ENCODE measurements at places on chromosomes 7 and 10.

GRCh38 chr10:75475460-75476182, 44.2 kb downstream of the LRMDA start:
- DNase-seq = no peak

DNA sequence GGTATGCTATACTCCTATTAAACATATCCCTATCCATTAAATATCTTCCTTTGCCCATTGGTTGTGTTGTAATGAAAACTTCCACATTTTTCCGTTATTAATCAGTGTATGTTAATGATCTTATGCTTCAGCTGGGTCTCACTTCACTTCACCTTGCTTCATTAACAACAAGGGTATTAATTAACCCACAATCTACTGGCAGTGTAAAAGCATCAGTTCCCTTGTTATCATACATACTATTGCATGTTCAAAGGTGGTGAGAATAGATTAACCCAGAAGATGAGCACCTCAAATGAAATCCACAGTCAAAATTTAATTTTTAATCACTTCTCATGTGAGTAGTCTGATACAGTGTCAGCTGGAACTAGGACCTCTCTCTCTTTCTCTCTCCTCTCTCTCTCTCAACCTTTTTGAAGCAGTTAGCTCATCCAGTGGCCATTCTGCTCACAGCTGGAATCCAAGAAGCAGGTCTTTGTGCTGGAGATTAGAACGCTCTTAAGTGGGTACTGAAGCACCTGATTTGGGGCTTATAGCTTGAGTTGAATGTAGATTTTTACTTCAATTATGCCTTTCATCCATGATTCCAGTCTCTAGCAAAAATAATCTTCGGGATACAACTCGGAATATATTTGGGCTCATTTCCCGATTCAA, 172.3 kb downstream of the RAPGEF5 start:
- no peak for DNase-seq

DNA sequence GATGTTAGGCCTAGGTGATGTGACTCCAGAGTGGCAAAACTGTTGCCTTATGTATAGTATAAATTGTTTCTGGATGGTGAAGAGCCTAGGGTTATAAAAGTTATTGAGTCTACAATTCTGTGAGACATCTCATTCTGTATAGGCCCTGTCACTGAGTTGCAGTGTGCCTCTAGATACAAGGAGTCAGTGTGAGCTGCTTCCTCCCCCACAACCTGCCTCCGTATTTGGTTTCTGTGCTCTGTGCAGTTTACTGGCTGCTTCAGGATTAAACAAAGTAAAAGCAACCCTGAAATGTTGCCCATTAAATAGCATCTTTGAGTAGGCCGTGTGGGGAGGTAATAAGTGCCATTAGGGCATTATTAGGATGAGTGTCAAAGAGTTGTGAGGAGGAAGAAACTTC, 1.9 kb upstream of the IFRD1 start:
- DNase-seq = no peak

- no peak for DNase-seq
Observed at GRCh38 chr7:134357486-134357885, 40.8 kb upstream of the SLC35B4 start.

GRCh38 chr7:134854816-134855215, 75.4 kb downstream of the CALD1 start:
- DNase-seq = no peak

GRCh38 chr7:105097619-105098018, 83.6 kb downstream of the KMT2E start:
- no peak for DNase-seq

GRCh38 chr10:68348265-68348741, 15.6 kb upstream of the PBLD start:
- DNase-seq = no peak

DNA sequence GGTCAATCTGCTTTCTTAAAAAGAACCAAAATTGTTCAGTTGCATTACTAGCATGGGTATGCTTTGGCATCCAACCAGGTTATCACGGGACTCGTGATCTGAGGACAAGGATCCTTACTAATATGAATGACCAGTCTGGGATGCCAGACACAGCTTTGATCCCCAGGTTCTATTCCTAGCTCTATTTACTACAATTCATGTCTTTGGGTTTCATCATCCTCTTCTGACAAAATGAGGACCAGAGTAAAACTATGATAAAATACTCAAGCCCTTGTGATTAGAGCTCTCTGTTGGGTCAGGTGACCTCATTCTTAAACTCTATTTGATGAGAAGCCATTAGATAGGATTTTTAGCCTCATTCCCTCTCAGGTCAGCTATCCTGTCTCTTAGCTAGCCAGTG, 119.8 kb downstream of the SLC25A13 start:
- no peak for DNase-seq

DNA sequence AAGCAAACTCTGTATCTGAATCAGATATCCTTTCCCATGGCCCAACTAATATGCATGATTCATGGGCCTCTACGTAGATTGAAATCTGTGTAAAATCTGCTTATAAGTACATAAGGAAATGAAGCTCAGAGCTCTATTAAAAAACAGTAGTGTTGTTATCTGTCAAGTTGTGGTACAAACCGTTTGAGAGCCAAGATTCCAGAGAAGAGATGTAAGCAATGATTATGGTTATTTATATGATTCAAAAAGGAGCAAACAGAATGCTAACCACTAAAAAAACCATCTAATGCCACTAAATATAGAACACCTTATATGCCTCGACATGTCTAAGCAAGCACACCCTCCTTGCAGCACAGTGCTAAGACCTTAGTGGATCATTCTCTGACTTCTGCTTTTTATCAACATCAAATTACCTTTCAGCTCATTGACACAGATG, 26.6 kb downstream of the RPP38 start:
- DNase-seq = no peak

DNA sequence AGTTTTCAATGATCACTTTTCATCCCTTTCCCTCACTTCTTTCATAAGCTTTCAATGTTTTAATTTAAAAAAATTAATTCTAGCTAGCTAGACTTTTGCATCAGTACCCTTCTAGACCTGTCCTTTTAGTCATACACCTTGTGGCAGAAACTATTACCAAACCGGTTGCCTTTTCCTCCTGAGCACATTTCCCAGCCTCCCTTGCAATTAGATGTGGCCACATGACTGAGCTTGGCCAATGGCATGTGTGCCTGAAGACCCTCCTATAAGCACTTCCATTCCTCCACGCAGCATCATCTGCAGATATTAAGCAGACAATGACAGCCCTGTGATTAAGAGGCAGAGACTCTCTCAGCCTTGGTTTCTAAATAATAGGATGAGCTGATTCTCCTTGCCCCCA, 12.3 kb downstream of the DKK1 start:
- DNase-seq = no peak

DNA sequence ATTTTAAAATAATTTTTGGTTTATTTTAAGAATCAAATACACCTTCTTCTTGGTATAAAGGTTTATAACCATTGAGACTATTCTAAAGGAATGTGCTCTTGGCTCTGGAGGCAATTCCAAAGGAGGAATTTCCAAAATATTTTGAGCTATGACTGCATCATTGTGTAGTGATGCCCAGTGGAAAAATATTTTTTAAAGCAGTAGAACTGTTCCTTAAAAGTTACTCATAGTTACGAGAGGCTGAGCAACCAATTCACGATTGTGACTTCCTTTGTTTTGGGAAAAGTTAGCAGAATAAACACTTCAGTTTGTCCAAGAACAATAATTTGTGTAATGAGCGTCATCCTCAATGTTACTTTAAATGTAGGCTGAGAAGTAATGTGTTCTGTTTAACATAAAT, 233.6 kb downstream of the BAMBI start:
- no peak for DNase-seq

GRCh38 chr7:131197920-131198615, 129.6 kb upstream of the MKLN1 start:
- DNase-seq = no peak

- DNase-seq = no peak
Observed at GRCh38 chr7:132261327-132262159, 314.7 kb downstream of the PLXNA4 start.

GRCh38 chr7:128868624-128869137, 6.0 kb downstream of the ATP6V1F start:
- DNase-seq = no peak

DNA sequence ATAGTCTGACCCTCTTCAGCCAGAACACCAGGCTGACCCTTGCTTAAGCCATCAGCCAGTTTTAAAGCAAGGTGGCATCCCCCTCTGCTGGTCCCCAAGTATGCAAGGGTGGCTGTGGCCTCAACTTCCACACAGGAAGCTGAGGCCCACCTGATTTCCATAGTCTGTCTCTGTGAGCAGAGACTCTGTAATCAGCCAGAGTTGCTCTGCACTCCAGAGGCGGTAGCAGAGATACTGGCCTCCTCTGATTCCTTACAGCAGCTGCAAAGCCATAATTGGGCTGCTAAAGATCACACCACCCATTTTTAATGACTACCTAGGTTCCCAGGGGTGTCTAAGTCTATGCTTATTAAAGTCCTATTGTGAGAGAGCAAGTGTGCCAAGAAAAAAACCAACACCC, 1.8 kb downstream of the PDAP1 start:
- no peak for DNase-seq

DNA sequence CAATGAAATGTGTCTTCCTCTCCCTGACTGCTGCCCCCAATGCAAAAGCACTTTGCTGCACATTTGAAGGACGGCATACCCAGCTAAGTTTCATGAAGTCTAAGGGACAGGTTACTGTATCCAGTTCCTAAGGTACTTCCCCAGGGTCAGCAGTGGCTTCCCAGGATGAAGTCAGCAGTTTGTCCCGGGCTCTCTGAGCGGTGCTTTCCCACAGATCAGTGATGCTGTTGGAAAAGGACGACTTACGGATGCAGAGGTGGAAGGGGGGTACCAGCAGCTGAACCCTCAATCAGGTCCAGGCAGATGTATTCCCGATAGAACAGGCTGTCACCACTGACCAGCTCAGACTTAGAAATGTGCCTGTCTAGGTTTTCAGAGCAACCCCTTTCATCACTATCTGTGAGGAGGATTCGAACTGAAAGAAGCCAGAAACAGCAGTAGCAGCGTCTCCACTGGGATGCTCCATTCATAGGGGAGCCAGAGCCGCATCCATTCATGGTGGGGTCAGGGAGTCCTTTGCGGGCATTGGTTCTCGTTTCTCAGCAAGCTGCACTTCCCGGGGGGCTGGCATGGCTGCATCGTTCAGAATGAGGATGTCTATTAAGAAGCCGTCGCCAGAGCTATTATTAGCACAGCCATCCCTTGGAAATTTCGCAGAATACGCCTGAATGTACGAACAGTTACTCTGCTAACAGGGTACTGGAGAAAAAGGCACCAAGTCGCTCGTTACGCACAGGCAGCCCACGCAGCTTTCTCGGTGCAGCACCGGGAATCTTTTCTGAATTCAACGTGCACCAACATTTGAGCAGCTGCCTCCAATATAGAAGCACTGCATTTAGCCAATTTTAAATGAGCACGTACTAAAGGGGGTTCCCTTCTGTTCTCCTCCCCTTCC, 303.7 kb downstream of the PRPF18 start:
- peak; percentile 30 for DNase-seq

GRCh38 chr10:130335336-130335735, 199.1 kb downstream of the GLRX3 start:
- DNase-seq = no peak

- DNase-seq = peak; percentile 11
Observed at GRCh38 chr10:18610517-18610916, 40.9 kb downstream of the NSUN6 start.

DNA sequence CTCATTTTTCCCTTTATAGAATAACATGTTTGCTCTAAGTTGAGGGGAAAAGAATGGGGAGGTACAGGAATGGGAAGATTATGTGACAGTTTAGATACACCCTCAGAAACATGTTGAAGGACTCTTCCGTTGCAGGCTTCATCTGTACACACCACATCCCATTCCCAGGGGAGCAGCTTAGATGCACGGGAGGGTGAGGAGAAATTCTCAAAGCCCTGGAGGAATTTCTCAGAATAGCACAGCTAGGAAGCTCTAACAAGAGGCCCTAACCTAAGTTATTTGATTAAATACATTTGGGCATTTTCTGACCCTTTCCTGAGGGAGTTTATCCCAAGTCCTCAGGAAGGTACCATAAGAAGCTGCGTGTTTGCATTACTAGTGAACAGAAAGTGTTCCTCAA, 660.2 kb upstream of the IGFBP3 start:
- DNase-seq = no peak

DNA sequence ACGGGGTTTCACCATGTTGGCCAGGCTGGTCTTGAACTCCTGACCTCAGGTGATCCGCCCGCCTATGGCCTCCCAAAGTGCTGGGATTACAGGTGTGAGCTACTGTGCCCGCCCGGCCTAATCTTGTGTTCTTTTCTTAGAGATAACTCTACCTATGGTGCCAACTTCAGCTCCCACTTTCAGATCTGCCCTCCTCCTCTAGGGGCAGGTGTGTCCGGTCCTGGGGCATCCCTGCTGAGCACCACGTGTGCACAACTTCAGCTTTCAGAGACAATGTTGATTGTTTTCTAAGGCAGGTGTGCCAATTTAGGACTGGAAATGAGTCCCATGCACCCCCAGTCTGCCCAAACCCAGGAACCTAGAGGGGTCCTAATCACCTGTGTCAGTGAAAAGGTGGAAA, 18.5 kb upstream of the FXYD4 start:
- DNase-seq = no peak

DNA sequence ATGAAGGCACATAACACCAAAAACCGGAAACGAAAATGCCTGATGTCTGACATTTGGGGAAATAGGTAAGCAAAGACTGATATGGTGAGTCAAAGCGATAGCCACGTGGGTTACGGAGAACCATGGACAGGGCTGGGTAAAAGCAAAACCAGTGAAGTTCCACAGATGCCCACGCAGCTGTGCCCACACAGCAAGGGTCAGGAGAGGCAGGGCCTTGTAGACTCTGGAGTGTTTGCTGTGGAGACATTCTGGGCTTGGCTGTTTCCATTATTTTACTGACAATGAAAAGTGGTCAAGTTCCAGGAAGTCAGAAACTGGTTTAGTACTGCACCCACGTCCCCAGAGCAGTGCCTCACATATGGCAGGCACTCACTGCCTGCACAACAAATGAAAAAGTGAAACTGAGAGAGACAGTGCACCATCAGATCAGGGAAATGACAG, 148.7 kb downstream of the ZMYND11 start:
- DNase-seq = no peak

DNA sequence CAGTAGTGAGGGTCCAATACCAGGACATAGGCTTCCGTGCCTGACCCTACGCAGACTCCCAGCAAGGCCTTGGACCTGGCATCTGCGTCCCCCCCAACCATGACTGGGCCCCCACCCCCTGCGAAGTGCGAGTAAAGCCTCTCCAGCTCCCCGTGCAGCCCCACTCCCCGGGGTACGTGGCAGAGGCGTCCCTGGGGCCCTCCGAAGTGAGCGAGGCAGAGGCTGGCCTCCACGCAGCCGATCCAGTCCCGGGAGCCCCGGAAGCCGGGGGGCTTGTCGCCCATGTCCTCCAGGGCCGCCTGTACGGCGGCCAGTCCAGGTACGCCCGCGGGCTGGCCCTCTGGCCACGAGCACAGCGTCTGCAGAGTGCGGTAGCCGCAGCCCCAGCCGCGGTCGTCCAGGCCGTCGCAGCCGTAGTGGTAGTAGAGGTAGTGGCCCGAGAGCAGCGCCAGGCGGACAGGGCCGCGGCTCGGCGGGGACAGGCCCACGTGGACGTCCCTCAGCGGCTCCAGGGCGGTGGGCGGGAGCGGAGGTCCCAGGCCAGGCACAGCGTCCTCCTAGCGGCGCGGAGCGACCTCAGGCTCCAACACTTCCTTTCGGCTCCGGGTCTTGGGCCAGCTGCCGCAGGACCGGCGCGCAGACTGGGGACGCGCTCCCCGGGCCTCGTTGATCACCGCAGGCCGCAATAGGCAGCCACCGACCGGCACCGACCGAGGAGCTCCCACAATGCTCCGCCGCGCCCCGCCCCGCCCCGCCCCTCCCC, at the start of gene UFSP1:
TSS of gene UFSP1 (minus strand) at position 728 of the 763 bp plus-strand sequence. CDS start at position 284, 444 bp downstream.
- no peak for DNase-seq

Measured in neuronal stem cell (in vitro differentiated cells).